ENCODE measurements at places on chromosomes 6 and 20. TPM values are rescaled to one million over a fixed set of nuclear protein-coding genes. Genes with fewer than 3 reads are reported as not detected.

DNA sequence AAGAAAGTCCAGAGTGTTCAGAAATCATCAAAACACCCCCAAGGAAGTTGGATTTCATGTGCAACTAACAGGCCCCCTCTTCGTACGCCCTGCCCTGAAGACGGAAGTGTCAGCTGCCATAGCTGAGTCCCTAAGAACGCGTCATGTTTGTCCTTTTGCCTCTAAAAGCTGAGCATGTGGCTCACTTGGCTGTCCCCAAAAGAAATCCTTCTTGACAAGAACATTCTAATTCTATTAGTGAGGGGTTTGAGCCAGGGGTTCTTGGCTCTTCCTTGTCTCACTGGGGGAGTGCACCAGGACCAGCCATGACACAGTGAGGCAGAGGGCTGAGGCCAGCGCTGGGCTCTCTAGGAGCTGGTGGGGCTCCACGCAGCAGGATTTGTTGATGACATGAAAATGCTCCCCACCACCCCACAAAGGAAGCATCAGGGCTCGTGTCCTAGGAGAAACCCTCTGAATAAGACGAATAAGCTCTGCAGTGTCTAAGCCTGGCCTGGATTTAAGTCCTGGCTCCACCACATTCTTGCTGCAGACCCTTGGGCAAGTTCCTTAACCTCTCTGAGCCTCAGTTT lies 20.0 kb upstream of the SPO11 start:
- DNase-seq: no peak

DNA sequence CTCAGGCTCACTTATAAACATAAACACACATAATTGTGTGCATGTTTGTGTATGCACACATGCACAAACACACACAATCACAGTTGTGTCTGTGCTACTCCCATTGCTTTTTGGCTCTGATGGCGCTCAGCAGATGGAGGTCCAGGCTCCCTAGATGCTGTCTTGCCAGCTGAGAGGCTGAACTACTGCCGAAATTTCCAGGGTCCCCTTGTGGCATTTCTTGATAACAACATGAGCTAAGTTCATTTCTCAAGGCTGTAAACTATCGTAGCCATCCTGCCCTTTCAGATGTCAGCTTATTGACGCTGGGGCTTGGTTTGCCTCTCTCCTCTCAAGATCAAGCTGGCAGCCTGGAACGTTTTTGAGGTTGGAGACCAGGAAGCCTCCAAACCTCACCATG lies 313.9 kb upstream of the RNF24 start:
- no peak for DNase-seq

The RFX6 gene
- not detected for polyA plus RNA-seq

DNA sequence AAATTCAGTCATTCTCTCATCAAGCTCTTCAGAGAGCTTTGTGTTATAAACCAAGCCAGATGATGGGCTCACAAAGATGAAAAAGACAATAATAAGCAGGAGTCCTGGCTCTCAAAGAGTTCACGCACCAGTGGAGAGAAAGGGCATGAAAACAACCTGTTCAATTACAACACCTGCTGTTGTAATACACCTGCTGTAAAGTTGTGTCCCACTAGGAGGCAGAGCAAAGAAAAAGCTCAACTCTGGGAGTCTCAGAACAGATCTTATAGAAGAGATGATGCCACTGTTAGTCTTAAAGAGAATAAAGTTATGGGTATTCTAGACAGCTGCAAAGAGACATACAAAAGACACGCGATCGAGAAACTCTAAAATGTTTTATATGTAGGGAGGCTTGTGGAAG lies 100.6 kb downstream of the DCDC2 start:
- peak; percentile 56 for DNase-seq

- DNase-seq: no peak
These were observed 43.2 kb upstream of the AKAP12 start for GRCh38 chr6:151196555-151196954.

GRCh38 chr6:56909115-56909907 lies 45.6 kb upstream of the BEND6 start:
- DNase-seq: no peak

GRCh38 chr6:5080574-5080973 lies 4.6 kb upstream of the PPP1R3G start:
- no peak for DNase-seq

Data from kidney (tissue), 22 donors.